ENCODE measurements at places on chromosomes 13 and 19. TPM values are rescaled to one million over a fixed set of nuclear protein-coding genes. Genes with fewer than 3 reads are reported as not detected.

The MYH14 gene
- not detected for total RNA-seq

The SOX21 gene
- not detected for total RNA-seq

The NLRP9 gene
- not detected for total RNA-seq

The SAFB2 gene
- 131 TPM for total RNA-seq

The KRTDAP gene
- not detected for total RNA-seq

The ZNF134 gene
- 29.7 TPM for total RNA-seq

The GPR12 gene
- total RNA-seq = not detected

The FFAR1 gene
- total RNA-seq = not detected

The MEF2B gene
- 5.2 TPM for total RNA-seq
